ENCODE measurements at places on chromosomes 13 and 19. TPM values are rescaled to one million over a fixed set of nuclear protein-coding genes. Genes with fewer than 3 reads are reported as not detected.

DNA sequence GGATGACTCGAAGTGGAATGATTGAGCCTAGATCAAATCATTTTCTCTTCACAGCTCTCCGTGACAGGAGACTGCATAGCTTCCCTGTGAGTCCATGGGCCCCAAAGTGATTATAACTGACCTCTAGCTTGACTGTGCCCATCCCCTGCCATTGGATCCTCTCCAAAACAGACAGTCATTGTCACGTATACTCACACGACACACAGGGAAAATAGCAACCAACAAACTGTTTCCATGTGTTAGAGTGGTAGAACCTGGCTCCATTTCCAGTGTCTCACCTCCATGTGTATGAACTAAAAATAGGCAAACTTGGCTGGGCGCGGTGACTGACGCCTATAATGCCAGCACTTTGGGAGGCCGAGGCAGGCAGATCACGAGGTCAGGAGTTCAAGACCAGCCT, 48.8 kb upstream of the NPAS1 start:
- no peak overlapping the region for H3K27ac ChIP-seq
- H3K4me3 ChIP-seq = no peak overlapping the region
- peaks cover 32% of the 10 kb centered on the region for H3K4me1 ChIP-seq
- H3K27me3 ChIP-seq = no peaks in the 10 kb centered on the region
- no peak for DNase-seq

DNA sequence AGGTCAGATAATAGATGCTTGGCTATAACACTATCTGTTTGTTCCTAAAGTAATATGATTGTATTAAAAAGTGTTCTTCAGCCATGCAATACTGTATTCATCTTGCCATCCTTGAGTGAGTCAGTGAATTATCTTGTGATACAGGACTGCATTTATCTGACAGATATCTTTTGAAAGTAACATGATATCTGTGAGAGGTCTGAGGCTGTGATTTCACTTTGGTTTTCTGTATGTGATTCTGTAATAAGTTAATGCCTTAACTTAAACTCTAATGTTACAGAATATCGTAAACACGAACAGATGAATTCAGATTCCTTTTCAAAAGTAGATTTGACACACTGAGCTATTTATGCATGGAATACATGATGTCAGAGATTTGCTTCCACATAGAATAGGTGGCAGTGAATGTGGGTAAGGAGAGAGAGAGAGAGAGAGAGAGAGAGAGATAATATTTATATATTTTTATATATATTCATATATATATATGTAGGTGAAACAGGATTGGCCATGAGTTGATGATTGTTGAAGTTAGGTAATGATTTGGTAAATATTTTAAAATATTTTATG, 97.9 kb upstream of the RNF113B start:
- DNase-seq = no peak
- H3K4me1 ChIP-seq = peaks cover 8% of the 10 kb centered on the region
- H3K27ac ChIP-seq = no peak overlapping the region
- H3K27me3 ChIP-seq = no peaks in the 10 kb centered on the region

DNA sequence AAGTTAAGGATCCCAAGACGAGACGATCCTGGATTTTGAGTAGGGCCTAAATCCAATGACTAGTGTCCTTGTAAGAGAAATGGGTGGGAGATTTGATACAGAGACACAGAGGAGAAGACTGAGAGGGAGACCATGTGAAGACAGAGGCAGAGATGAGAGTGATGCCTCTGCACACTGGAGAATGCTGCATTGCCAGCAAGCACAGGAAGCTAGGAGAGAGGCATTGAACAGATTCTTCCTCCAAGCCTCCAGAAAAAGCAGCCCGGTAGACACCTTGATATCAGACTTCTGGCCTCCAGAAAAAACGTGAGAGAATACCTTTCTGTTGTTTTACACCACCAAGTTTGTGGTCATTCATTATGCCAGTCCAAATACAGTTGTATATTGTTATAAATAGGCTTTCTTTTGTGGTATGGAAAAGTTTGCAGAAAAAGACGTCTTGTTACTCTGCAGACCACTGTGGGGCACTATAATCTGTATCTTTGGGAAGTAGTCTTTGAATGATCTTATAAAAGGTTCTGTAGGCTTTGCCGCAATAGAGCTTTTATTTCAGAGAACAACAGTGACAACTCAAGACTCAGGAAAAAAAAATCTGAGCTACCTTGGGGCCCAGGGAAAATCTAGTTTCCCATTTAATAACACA, 17.9 kb upstream of the RFC3 start:
- no peak for DNase-seq
- no peak overlapping the region for H3K4me3 ChIP-seq
- peaks cover 6% of the 10 kb centered on the region for H3K4me1 ChIP-seq
- no peak overlapping the region for H3K27ac ChIP-seq
- no peaks in the 10 kb centered on the region for H3K27me3 ChIP-seq

DNA sequence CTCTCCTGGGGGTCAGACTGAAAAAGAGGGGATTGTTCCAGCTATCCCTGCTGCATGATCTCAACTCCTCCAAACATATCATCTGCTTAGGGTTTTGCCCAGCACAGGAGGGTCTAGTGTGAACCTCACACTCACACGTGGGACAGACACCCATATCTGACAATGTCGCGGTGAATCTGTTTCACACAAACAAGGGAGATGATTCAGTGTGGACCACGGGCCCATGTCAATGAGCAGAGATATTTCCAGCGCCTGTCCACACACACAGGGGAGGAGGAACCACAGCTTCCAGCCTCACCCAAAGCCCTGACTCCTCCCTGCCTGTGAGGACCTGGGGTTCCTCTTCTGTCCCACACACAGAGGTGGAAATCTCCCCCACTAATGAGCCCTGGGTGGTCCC, 29.6 kb upstream of the KIR3DL3 start:
- H3K36me3 ChIP-seq = no peaks in the 10 kb centered on the region
- no peak for DNase-seq
- H3K27ac ChIP-seq = no peak overlapping the region
- no peaks in the 10 kb centered on the region for H3K4me1 ChIP-seq

GRCh38 chr13:65868884-65869283, 1361.3 kb downstream of the PCDH9 start:
- no peaks in the 10 kb centered on the region for H3K27me3 ChIP-seq
- no peak overlapping the region for H3K4me3 ChIP-seq
- no peak overlapping the region for H3K27ac ChIP-seq
- H3K4me1 ChIP-seq = no peaks in the 10 kb centered on the region
- no peaks in the 10 kb centered on the region for H3K36me3 ChIP-seq

- no peaks in the 10 kb centered on the region for H3K27me3 ChIP-seq
- peak overlapping the region; percentile 13 for H3K27ac ChIP-seq
- DNase-seq = no peak
Observed at GRCh38 chr13:109157275-109157674, 527.9 kb downstream of the MYO16 start.

DNA sequence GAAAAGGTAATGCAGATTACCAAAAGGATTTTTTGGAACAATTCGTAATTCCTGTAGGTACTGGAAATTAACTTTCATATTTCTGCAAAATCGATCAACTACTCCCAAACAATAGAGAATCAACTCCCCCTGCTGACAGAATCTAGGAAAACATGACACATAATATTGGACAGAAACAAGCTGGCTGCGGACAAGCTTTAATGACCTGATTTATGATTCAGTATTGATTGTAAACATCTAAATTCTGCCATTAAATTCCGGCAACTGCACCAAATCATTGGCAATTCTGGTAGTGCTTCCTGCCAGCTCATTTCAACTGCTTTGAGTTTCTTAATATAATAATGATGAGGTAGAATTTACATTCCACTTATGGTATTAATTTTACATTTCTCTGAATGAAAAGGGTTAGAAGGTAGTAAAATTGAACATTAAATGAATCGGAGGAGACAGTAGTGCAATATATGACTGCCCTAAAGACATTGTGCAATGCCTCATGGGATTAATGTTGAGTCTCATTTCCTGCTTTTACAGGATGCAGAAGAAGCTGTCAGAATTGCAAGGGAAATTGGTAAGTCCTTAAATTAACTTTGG, 146.5 kb downstream of the PCCA start:
- no peak overlapping the region for H3K4me3 ChIP-seq
- no peak for DNase-seq
- H3K27ac ChIP-seq = no peak overlapping the region

GRCh38 chr13:38954844-38955243, 35.8 kb downstream of the STOML3 start:
- H3K4me3 ChIP-seq = no peak overlapping the region
- no peaks in the 10 kb centered on the region for H3K4me1 ChIP-seq
- H3K27me3 ChIP-seq = no peaks in the 10 kb centered on the region

GRCh38 chr19:17113127-17113785, 37.7 kb downstream of the MYO9B start:
- H3K27ac ChIP-seq = no peak overlapping the region
- peak; percentile 43 for DNase-seq
- peaks cover 3% of the 10 kb centered on the region for H3K36me3 ChIP-seq
- peaks cover 11% of the 10 kb centered on the region for H3K4me1 ChIP-seq
- H3K27me3 ChIP-seq = no peaks in the 10 kb centered on the region

GRCh38 chr13:43316946-43317353, 293.6 kb downstream of the DNAJC15 start:
- no peak overlapping the region for H3K4me3 ChIP-seq
- H3K27ac ChIP-seq = no peak overlapping the region
- no peak for DNase-seq
- H3K27me3 ChIP-seq = no peaks in the 10 kb centered on the region

DNA sequence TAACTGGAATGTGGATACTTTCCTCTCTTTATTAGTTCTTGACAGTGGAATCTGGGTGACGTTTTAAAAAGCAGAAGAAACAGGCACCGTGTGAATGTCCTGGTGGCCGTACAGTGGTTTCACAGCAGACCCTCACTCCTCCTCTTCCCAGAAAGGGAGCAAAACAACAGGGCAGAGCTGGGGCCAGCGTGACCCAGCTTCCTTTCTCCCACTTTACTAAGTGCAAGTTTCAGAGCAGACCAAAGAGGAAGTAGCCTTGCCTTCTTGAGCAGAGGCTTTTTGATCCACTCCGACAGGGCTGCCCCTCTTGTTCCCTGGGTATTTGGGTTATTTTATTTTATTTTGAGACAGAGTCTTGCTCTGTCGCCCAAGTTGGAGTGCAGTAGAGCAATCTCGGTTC, 19.6 kb upstream of the C19orf33 start:
- H3K27me3 ChIP-seq = no peaks in the 10 kb centered on the region
- H3K27ac ChIP-seq = peak overlapping the region; percentile 5
- no peak overlapping the region for H3K4me3 ChIP-seq

DNA sequence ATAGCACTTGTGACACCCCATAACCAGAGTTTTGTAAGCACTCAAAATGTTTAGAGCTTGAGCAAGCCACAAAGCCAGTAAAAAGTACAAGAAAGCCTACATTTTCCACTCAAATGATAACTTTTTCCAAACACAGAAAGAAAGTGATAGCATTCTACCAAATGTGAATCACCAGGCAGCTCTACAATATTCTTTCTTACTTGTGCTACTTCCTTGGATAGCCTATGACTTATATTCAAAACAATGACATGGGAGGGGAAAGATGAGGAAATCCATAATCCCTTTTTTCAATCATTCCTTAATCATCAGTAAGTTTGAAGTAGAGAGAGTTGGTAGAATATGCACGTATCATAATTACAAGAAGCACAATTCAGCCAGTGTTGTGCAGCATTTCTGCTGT, 650.8 kb upstream of the PCDH9 start:
- H3K27ac ChIP-seq = no peak overlapping the region
- H3K27me3 ChIP-seq = no peaks in the 10 kb centered on the region
- DNase-seq = no peak
- no peaks in the 10 kb centered on the region for H3K36me3 ChIP-seq
- H3K4me3 ChIP-seq = no peak overlapping the region

GRCh38 chr13:30103161-30103840, 204.1 kb downstream of the KATNAL1 start:
- H3K27ac ChIP-seq = no peak overlapping the region
- H3K27me3 ChIP-seq = no peaks in the 10 kb centered on the region
- H3K36me3 ChIP-seq = no peaks in the 10 kb centered on the region
- H3K4me3 ChIP-seq = no peak overlapping the region
- DNase-seq = no peak

DNA sequence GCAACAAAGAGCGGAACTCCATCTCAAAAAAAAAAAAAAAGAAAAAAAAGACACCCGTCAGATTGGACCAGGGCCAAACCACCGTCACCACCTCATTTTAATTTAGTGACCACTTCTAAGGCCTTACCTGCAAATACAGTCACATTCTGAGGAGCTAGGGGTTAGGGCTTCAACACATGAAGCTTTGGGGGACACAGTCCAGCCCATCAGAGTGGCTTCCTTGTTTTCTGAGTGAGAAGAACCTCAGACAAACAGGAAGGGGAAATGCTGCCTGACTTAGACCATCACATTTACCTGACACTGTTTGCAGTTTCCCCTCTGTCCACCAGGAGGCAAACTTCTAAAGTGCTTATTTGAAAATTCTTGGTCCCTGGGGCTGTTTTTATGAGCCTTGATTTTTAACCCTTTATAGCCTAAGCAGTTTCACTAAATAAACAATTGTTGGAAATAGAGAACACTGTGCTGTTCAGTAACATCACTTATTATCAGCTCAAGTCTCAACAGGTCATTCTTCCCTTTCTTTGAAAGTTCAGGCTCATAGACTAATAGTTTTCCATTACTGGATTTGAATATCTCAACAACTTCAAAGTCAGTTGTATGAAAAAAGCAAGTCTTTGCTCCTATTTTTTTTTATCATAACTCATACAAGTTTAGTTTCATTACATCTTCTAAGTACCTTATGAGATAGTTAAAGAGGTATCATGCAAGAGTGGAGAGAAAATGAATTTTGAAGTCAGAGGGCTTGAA, 74.9 kb upstream of the WASF3 start:
- DNase-seq = peak; percentile 32
- peaks cover 4% of the 10 kb centered on the region for H3K4me1 ChIP-seq
- no peak overlapping the region for H3K27ac ChIP-seq
- H3K4me3 ChIP-seq = peak overlapping the region; percentile 0

- no peaks in the 10 kb centered on the region for H3K36me3 ChIP-seq
- H3K27me3 ChIP-seq = no peaks in the 10 kb centered on the region
- peaks cover 9% of the 10 kb centered on the region for H3K4me1 ChIP-seq
- DNase-seq = no peak
- H3K4me3 ChIP-seq = no peak overlapping the region
Observed at GRCh38 chr13:27081893-27082679, 89.5 kb downstream of the USP12 start.

DNA sequence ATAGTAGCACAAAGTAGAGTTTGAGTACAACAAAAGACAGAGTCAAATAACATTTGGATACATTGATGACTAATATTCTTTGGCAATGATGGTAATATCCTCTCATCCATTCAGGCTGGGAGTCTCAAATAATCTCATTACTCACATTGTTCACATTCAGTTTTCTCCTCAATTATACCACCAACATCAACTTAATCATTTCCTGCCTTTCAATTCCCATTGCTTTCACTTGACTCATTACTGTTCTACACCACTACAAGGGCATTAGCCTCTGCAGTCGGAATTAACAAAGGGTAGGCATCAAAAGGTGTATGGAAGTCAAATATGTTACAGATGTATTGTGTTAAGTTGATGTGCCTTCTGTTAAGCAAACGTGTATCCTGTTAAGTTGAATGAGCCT, 518.4 kb upstream of the SLITRK1 start:
- H3K4me3 ChIP-seq = no peak overlapping the region
- H3K36me3 ChIP-seq = no peaks in the 10 kb centered on the region
- H3K4me1 ChIP-seq = no peaks in the 10 kb centered on the region
- DNase-seq = no peak

The C5AR2 gene
- 22.9 TPM for total RNA-seq

The NXNL1 gene
- total RNA-seq = not detected

The KLK12 gene
- total RNA-seq = 2.0 TPM

The GRK1 gene
- 0.15 TPM for total RNA-seq

The SYNE4 gene
- total RNA-seq = 11.9 TPM

The LILRA2 gene
- total RNA-seq = 8.8 TPM

The PRR22 gene
- total RNA-seq = 2.5 TPM

The FAM124A gene
- total RNA-seq = 6.3 TPM

The TRIM28 gene
- total RNA-seq = 217 TPM

The INSR gene
- total RNA-seq = 32.4 TPM
